ENCODE measurements at places on chromosomes 6 and 20.

DNA sequence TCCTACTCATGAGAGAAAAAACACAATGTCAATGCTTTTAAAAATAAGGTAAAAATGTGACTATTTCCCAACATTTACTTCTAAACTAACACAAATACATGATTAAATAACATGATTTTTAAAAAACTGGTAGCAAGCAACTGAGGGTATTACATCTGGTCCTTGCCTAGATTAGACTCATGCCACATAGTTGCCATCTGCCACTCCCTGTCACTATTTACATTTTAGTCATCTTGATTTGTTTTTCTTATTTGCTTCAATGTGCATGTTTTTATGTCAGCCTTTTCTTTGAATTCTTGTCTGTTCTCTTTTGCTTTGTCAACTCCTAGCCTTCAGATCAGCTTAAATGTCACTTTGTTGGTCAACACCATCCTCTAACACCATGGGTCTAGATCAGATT, 207.0 kb upstream of the SIM1 start:
- no peak for DNase-seq

DNA sequence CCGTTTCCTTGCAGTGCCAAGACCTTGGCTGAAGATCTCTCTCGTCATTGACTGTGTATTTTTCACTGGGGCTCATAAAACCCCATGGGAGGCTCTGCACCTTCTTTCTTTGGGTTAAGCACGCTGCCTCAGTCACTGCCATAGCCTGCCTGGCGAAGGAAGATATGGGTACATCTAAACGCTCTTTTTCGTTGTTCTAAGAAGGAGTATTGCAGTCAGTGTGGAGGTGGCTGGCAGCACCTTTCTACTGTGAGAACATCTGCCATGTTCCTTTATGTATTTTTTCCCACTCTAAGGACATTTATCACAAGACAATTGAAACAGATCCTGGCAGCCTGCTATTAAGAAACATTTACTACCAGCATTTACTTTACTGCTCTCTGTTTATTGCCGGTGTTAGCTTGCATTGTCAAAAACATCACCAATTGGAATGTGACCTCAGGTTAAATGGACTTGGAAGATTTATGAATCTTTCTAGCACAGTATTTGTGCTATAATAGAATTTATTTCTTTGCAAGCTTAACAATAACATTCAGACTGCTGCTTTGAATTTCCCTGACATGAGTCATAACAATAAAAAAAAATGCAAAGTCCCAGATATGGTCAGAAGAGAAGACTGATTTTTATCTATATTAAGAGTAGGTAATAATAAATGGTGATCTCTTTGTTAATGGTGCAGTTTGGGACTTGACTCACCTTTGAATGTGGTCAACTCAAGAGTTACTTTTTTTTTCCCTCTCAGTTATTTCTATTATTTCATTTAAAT, 62.2 kb upstream of the CLDN20 start:
- DNase-seq: no peak

DNA sequence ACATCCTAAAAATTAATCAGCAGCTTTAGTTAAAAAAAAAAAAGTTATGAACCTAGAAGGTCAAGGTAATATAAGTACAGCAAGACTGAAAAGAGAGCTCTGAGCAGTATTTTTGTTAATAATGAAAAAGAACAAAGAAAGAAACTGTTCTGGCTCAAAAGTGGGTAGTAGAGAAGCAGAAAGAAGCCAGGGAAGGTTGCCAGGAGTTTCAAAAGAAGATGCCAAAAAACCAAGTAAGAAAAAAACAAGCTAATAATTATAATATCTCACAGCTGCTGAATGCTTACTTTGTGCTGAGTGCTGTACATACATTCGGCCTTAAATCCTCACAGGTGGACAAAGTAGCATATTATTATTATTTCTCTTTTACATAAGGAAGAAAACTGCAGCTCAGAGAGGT, 31.9 kb downstream of the NRSN1 start:
- DNase-seq: no peak

- no peak for DNase-seq
Measured at GRCh38 chr6:15270402-15270801, 24.5 kb downstream of the JARID2 start.

DNA sequence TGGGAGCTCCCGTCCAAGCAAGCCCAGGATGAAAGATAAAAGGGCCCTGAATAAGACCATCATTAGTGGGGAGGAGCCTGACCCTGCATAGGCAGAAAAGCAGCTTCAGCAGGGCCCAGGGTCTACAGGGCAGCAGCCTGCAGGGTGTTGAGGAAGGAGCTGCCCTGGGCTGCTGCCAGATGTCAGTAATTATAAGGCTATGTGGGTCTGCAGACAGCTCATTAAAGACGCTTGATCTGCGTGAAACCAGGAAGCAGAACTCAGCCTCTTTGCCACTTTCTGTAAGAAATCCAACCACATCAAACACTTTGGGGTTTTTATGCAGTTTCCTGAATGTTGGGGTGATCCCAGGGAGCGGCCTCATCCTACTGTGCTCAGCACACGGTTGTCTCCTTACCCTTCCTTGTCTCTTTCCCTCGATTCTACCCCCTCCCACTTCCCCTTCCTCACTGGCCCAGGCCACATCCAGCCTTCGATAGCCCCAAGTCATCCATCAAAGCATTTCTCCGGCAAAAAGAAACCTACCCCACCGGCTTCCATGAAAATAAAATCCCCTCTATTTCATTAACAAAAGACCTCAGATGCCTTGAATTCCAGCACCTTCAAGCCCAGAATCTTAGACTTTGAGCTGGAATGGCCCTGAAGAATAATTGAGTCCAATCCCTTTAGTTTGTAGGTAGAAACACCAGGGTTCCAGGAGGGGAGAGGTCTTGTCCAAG, 1.0 kb upstream of the TGM6 start:
- DNase-seq: no peak

- no peak for DNase-seq
Measured at GRCh38 chr6:75196081-75196687, 9.7 kb downstream of the COL12A1 start.

GRCh38 chr6:96913621-96914020, 10.9 kb upstream of the KLHL32 start:
- no peak for DNase-seq

GRCh38 chr6:5525209-5525608, 263.9 kb downstream of the FARS2 start:
- no peak for DNase-seq

- no peak for DNase-seq
Measured at GRCh38 chr6:108588586-108588985, 27.9 kb downstream of the FOXO3 start.

DNA sequence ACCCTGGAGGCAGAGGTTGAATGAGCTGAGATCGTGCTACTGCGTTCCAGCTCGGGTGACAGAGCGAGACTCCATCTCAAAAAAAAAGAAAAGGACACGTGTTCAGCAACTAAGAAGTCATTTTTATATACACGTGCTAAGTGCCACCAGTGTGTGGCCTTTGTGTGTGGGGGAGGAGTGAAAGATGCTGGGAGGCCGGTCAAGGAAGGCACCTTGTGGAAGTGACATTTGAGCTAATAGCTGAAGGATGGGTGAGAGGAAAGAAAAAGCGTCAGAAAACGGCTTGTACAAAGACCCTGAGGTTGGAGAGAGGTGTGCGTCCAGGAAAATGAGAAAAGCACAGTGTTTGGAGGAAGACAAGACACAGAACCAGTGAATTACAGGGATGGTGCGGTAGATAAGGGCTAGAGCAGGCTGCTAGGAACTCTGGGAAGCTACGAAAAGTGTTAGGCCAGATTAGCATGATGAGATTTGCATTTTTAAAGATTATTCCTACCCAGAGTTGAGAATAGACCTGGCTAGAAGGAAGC, 11.6 kb downstream of the RREB1 start:
- DNase-seq: no peak

All from cerebellar nuclear complex (tissue), 1 donor.